Activated CD4-positive, alpha-beta T cell treated with anti-CD3 and anti-CD28 coated beads, Interleukin-2, amount 10 ng/mL, durations not matched to agents 24 days and 14 days (primary cell): ENCODE measurements at places on chromosomes 2 and 18. TPM values are rescaled to one million over a fixed set of nuclear protein-coding genes. Genes with fewer than 3 reads are reported as not detected.

Gene VWA3B
- total RNA-seq = not detected in 2 replicates

Gene DSC2
- total RNA-seq = not detected in 2 replicates

Gene TFCP2L1
- 0.12 TPM in 1 of 2 replicates, not detected in the other for total RNA-seq

DNA sequence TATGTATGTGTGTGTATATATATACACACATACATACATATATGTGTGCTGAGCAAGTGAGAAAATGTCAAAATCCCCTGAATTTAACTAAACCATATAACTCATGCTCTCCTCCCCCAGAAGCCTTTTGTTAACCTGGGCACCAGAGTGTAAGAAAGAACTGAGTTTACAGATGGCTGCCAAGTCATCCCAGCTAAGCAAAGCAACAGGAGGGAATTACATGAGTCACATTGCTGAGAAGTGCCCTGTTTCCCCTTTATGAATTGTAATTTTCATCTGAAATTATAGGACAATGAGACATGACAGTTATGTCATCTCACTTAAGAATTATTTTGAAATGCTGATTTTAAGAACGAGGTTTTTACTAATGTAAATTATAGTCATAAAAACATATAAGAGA lies 29.9 kb downstream of the SCN7A start:
- H3K27me3 ChIP-seq = no peaks in the 10 kb centered on the region
- H3K27ac ChIP-seq = no peak overlapping the region
- DNase-seq = no peak
- H3K4me1 ChIP-seq = no peaks in the 10 kb centered on the region
- H3K4me3 ChIP-seq = no peak overlapping the region

- no peak for DNase-seq
- peaks cover 4% of the 10 kb centered on the region for H3K4me1 ChIP-seq
- peaks cover 30% of the 10 kb centered on the region for H3K27me3 ChIP-seq
- no peaks in the 10 kb centered on the region for H3K36me3 ChIP-seq
These were observed 320.0 kb upstream of the TRIB2 start for GRCh38 chr2:12396699-12397098.

GRCh38 chr2:239955989-239956817 lies 68.9 kb downstream of the NDUFA10 start:
- no peak for DNase-seq
- H3K4me3 ChIP-seq = no peak overlapping the region
- H3K36me3 ChIP-seq = peaks cover 6% of the 10 kb centered on the region
- H3K27me3 ChIP-seq = no peaks in the 10 kb centered on the region
- no peaks in the 10 kb centered on the region for H3K4me1 ChIP-seq

DNA sequence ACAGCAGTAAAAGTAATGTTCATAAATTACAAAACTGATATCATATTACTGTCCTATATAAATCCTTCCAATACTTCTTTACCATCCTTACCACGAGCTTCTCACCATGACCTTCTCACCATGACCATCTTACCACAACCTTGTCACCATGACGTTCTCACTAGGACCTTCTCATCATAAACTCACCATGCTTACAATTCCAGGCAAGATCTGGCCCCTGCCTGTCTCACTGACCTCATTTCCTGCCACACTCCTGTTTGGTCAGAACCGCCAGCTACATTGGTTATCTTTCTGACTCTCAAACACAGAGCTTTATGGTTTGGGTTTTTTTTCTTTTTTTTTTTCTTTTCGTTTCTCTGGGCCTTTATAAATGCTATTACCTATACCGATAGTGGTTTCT lies 827.6 kb downstream of the RNF144A start:
- H3K4me3 ChIP-seq = no peak overlapping the region
- peak; percentile 76 for DNase-seq
- peaks cover 69% of the 10 kb centered on the region for H3K36me3 ChIP-seq
- H3K27me3 ChIP-seq = no peaks in the 10 kb centered on the region

DNA sequence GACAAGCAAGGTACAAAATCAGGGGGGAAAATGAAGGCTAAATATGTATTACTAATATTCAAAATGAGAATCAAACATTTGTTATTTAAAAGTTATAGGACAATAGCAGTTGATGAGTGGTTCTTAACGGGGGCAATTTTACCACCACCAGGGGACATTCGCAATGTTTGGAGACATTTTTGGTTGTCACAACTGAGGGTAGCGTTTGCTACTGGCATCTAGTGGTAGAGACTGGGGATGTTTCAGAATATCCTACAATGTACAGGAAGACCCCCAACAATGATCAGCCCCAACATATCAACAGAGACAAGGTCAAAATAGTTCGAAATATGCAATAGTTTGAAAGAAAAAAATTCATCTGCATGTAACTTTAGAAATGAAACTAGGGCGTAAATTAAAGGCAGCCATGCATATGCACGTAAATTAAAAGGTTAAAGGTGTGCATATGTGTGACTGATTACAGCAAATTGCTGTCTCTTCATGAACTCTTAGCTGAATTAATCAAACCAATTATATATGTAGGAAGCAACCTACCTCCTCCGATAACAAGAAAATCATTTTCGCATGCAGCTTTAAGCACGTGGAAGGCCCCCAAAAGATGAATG lies 61.2 kb upstream of the CUL3 start:
- no peak overlapping the region for H3K4me3 ChIP-seq
- no peak overlapping the region for H3K27ac ChIP-seq
- no peaks in the 10 kb centered on the region for H3K4me1 ChIP-seq
- H3K36me3 ChIP-seq = no peaks in the 10 kb centered on the region
- peaks cover 8% of the 10 kb centered on the region for H3K27me3 ChIP-seq
- peak; percentile 62 for DNase-seq

DNA sequence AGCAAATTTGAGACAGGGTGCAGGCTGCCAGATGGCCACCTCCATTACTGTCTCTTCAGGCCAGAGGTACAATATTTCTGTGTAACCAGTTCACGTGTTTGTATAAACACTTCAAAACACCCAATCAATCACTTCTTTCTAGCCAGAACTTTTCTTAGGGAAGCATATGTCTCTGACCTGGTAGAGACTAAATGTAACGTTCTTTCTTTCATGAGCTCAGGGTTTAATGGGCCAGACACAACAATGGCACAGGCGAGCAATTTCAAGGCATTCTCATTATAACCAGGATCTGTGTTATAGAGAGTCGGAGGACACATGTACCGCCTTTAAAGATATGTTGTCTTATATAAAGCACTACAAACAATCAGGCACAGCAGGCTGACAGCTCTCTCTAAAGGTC lies 1846.4 kb upstream of the PIK3C3 start:
- H3K27ac ChIP-seq = no peak overlapping the region
- no peaks in the 10 kb centered on the region for H3K4me1 ChIP-seq
- no peaks in the 10 kb centered on the region for H3K36me3 ChIP-seq
- H3K27me3 ChIP-seq = no peaks in the 10 kb centered on the region
- H3K4me3 ChIP-seq = no peak overlapping the region

DNA sequence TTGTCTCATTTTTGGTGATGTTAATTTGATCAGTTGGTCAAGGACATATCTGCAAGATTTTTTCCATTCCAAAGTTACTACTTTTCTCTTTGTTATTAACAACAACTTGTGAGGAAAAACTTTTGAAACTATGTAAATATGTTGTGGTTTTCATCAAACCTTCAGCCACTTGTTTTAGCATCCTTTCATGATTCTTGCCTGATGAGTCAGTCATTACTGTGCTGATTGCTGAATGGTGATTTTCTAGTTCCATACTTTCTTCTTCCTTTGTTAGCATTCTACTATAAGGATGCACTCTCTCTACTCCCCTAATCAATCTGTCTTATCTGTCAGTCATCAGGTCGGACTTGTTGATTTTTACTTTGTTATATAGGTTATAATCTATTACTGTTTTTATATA lies 10.9 kb downstream of the TMEM87B start:
- H3K36me3 ChIP-seq = peaks cover 81% of the 10 kb centered on the region
- peaks cover 41% of the 10 kb centered on the region for H3K4me1 ChIP-seq
- peak overlapping the region; percentile 56 for H3K4me3 ChIP-seq
- no peaks in the 10 kb centered on the region for H3K27me3 ChIP-seq
- no peak for DNase-seq

DNA sequence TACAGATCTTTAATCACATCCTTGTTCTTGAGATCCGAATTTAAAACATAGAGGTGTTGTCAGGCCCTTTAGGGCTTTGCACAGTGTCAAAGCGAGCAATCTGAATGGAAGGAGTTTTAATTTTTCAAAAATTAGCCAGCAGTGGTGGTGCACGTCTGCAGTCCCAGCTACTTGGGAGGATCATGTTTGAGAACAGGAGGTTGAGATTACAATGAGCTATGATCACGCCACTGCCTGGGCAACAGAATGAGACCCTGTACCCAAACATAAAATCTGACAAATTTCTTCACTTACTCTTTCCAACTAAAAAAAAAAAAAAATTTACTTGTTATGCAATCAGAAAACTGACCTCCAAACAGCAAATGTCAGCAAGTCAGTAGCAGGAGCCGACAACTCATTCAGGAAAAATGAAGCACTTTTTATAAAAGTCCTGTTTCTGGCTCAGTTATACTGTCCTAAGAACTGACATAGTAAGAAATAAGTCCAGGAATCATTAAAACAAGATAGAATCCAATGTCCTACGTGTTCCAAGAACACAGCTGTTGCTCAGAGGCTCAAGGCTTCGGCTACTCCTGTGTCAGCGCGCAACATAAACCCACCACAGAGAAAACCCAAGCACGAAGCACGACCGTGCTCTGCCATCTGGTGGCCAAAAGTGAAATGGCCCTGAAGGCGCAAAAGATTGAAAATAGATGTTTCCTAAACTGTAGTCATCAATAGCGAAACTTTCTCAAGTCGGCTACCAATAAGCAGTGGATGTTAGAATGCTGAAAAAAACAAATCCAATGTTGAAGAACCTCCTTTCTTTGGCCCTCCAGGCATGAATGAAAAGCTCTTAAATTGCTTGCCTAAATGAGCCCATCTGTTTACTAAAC lies 138.1 kb downstream of the INO80D start:
- DNase-seq = peak; percentile 86
- H3K27me3 ChIP-seq = peaks cover 8% of the 10 kb centered on the region
- H3K27ac ChIP-seq = no peak overlapping the region
- peaks cover 4% of the 10 kb centered on the region for H3K4me1 ChIP-seq
